ENCODE measurements at places on chromosomes 5 and 9.

DNA sequence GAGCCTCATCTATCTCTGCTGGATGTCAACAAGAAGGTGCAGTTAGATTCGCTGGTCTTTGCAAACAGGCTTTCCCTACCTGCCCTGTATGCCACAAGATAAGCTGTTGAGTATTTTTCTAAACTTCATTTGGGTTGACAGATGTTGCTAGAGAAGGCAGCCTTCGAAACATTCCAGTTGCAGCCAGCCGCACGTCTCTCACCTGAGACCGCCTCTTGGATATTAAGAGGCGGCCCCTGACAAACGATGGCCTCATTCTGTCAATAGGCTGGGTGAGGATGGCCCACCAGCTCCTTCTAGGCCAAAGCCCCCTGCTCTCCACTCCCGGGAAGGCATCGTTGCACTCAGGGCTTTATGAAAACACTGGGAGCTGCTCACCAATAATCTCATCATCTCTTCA, 181.6 kb downstream of the DAB2IP start:
- DNase-seq: no peak

GRCh38 chr5:17910318-17910717, 276.1 kb downstream of the TAF11L14 start:
- DNase-seq: peak; percentile 7

DNA sequence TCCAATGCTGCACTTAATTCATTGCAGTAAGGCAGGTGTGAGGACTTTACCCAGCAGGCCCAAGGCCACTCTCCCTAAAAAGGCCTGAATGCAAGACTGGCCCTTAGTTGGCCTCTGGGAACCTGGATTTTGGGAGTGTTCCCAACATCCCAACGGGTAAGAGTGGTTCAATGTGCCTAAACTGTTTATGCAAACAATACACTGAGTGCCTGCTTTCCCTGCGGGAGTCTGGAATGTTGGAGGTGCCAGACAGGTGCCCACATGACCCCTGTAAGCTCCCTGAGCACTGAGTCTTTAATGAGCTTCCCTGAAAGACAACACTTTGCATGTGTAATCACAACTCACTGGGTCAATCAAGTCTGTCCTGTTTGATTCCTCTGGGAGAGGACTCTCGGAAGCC, 37.4 kb downstream of the NSUN2 start:
- DNase-seq: no peak

GRCh38 chr5:36442796-36443195, 141.1 kb upstream of the RANBP3L start:
- DNase-seq: peak; percentile 52

DNA sequence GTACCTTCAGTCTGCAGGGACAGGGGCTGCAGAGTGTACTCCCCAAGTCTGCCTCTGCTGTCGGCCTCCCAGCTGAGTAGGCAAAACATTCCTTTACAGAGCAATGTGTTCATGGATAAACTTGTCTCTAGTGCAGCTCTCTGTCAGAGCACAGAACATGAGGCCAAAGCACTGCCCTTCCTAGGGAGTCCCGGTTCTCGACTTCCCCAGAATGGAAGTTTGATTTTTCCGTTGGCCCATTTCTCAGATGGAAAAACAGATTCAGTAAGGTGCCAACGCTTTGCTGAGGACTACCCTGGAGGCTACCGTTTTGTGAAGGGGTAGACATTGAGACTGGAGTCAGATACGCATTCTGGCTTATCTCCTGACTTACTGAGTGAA, 422 bp upstream of the TRIM32 start:
- DNase-seq: no peak

DNA sequence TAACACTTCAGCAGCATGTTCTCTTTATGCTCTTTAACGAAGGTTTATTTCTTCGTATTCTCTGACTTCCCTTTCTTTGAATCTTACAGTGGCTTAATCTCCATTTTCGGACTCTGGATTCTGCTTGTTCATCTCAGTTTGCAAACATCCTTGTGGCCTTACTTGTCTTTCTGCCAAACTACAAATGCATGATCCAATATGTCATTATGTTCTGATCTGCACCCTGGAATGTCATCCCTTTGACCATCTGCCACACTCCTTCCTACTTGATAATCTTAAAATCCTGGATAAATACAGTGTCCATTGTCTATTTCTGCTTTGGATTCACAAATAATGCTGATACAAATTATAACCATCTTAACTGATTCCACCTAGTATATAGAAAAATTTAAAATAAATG, 499.2 kb downstream of the CDH18 start:
- DNase-seq: no peak

DNA sequence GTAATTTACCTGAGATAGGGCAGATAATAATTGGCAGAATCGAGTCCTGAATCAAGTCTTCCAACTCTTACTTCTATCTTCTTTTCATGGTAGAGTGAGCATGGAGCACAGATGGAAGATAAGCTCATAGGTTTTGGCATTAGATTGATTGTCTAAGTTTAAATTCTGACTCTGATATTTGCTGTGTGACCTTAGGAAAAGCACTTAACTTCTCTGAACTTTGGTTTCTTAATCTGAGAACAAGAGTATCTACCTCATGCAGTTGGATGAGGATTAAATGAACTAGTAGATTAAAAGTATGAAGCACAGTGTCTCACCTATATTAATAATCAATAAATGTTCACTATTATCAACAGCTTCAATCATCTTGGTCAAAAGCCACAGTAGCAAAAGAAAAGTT, 9.4 kb upstream of the ASTN2 start:
- no peak for DNase-seq

- no peak for DNase-seq
Measured at GRCh38 chr9:13215791-13216554, 63.5 kb downstream of the MPDZ start.

DNA sequence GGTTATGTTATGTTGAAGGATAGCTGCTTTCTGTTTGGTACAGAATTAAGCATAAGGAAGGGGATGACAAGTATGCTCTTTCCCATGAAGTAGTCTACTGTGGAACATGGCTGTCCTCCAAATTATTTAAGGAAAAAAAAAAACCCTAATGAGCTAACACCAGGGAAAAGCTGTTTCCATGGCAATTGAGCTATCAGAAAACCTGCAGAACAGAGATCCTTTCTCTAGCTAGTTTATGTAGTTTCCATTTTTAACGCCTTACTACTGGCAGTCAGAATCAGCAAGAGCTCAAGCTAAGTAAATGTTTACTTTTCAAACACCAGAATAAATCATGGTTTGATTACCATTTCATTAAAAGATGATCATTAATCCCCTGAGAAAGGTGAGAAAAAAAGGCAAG, 287.4 kb upstream of the TARS1 start:
- no peak for DNase-seq

DNA sequence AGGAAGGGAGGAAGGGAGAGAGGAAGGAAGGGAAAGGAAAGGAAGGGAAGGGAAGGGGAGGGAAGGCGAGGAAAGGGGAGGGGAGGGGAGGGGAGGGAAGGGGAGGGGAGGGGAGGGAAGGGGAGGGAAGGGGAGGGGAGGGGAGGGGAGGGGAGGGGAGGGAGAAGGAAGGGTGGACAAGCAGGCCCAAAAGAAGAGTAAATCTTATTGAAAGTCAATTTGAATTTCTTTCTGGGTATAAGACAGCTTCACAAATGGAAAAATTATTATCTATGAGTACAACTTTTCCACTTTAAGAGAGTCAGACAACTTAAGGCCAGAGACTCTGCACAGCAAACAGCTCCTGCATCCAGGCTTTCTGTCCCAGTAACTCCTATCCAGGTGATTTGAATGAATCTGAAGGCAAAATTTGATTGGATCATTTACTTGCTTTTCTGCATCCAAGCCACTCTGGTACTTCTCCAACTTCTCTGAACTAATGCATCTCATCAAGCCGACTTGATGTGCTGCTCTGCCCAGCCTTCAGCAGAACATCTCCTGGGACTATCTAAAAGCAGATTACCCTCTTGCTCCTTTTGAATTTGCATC, 363.4 kb upstream of the KIF2A start:
- DNase-seq: no peak

- DNase-seq: no peak
Measured at GRCh38 chr5:107505763-107506534, 164.8 kb downstream of the EFNA5 start.

- DNase-seq: no peak
Measured at GRCh38 chr5:130385656-130386055, 481.4 kb downstream of the CHSY3 start.

GRCh38 chr5:168464641-168465040, 21.6 kb upstream of the RARS1 start:
- no peak for DNase-seq

GRCh38 chr5:26649000-26649399, 389.4 kb downstream of the CDH9 start:
- no peak for DNase-seq

DNA sequence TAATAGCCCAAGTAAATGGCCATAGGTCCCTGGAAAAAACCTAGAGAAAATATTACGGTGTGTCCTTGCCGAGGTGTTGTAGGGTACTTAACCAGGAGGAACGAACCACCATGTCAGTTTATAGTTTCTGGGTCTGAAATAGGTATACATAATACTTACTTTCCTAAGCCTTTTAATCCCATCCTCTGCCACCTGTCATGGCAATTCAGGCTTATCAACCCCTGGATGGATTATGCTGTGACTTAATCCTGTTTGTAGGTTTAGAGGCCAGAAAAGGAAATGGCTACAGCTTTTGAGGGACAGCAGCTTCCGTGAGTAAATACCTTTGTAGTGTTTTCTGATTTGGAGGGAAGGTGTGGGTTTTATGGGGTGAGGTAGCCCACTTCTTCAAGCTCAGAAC, 89.1 kb upstream of the PTPRD start:
- no peak for DNase-seq

- DNase-seq: peak; percentile 87
Measured at GRCh38 chr5:6766604-6767093, 53.4 kb downstream of the TENT4A start.

DNA sequence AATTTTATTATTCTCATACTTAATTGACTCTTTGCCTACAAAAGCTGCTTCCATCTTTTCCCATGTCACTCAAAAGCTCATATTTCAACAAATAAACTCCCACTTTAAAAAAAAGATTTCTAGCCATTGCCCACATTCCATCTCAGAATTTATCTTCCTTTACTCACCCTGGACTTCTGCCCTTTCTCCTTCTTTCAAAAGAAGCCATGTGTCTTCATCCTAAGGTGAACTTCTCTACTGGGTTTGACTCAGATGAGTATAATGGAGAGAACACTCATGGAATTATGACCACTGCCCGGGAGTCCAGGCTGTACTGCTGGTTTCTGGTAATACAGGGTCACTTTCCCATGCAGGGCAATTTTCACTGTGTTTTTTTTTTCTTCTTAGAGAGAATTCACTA, 548.5 kb upstream of the ZNF462 start:
- DNase-seq: no peak

DNA sequence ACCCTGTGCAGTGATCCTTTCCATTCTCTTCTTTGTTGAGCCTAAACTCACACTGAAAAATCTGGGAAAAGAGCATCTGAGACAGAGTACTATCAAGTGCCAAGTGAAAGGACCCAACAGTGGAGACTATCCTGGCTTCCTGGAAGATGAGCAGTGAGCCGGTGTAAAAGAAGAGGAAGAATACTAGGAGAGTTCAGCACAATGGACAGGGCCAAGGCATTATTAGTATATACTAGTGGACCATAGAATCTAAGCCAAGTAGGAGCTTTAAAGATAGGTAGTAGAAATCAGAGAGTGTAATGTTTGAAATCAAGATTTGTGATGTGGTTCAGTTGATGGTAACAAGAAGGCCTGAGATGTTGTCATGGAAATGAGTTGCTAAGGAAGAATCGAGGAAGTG, 140.8 kb downstream of the CAMK4 start:
- peak; percentile 35 for DNase-seq

DNA sequence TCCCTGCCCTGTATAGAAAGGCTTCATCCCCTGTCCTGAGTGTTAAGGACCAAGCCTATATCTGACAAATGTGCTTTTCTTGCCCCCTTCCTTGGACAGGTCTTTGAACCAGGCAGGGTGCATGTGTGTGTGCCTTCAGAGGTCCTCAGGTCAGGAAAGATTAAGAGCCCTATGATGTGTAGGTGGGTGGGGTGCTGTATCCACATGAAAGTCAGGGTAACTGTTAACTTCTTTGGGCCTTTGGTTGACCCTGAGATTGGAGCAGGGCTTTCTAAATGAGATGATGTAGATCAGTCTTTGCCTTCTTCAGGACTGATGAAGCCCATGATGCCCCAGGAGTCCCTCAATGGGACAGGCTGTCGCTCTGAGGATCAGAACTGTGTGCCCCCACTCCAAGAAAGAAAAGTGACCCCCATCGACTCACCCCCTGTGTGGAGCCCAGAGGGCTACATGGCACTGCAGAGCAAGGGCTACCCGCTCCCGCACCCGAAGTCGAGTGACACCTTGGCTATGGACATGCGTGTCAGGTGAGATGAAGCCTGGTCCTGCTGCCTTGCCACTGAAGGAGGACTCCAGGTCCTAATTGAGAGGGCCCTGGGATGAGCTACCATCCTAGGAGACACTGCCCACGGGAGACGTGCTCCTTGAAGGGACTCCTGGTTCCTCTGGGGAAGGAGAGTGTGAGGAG, 29.4 kb upstream of the POMT1 start:
- no peak for DNase-seq

DNA sequence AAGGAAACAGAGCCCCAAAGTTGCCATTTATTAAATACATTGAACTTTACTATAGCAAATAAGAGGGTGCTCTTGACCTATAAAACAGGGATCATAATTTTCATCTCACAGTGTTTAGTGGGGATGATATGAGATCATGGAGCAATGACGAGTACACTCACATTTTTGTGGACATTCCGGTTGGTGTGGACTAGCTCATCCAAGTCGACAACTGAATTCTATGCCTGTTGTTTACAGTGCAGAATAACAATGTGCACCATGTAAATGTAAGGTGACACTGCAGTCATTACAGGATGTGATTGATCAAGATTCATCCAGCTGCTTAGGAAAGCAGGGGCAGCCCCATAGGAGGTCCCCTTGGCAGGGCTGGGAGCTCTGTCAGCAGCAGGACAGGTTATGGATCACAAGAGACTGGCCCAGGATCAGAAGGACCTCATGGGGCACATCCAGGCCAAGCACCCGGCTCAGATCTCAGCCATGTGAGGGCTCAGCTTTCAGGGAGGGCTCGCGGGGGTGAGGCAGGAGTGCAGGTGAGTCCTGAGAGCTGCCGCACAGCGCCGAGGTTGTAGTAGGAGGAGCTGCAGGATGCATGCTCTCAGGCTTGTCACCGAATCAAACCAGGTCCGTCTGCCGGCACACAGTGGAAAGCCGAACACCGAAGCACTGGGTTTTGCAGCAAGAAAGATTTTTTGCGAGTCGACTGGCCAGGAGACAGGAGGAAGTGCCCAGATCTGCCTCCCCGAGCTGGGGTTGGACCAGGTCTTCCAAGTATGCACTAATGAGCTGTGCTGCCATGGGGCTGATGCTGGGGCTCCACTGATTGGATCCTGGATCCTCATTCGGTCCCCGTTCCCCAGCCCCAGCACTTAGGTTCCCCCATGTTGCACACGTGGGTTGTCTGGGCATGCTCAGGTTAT, 28.2 kb downstream of the MRPL36 start:
- DNase-seq: no peak

DNA sequence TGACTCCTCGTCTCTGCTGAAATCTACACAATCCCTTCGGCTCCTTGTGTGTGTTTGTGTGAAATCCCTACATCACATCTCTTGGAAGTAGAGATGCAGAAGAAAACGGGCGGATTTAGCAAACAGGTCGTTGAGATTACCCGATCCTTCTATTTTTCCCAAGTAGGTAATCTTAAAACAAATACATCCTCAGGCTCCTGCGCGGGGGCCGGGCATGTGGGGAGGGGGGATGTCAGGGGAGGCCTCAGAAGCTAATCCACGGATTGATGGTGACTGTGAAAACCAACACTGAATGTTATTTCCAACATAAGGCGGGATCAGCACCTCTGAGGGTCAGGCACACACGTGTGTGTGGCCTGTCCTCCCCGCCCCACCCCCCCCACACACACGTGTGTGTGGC, 137.8 kb downstream of the ROR2 start:
- no peak for DNase-seq
